ENCODE measurements at places on chromosomes 4 and X.

DNA sequence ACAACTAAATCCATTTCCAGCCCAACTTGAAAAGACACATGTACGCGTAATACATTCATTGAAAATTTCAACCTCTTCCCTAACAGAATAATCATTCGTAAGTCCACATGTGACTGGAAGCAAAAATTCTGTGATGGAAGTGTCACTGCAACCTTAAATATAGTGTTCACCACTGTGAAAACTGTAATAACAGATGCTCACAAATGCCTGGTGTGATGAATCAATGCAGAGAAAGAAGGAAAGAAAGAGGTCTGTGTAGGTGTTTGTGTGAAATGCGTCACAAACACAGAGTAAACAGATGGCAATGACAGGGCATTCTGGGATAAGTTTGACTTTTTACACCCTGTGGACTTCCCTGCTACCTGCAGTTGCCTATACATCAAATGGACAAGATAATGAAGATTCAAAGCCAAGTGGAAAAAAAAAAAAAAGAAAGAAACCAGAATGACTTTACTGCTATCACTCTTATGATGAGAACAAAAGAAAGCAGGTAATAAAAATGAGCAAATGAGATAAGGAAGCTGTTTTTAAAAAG is 123.3 kb downstream of the EPHA5 start:
- no peak for DNase-seq

- no peak for DNase-seq
Measured at GRCh38 chr4:8351931-8352367, 82.4 kb downstream of the HTRA3 start.

DNA sequence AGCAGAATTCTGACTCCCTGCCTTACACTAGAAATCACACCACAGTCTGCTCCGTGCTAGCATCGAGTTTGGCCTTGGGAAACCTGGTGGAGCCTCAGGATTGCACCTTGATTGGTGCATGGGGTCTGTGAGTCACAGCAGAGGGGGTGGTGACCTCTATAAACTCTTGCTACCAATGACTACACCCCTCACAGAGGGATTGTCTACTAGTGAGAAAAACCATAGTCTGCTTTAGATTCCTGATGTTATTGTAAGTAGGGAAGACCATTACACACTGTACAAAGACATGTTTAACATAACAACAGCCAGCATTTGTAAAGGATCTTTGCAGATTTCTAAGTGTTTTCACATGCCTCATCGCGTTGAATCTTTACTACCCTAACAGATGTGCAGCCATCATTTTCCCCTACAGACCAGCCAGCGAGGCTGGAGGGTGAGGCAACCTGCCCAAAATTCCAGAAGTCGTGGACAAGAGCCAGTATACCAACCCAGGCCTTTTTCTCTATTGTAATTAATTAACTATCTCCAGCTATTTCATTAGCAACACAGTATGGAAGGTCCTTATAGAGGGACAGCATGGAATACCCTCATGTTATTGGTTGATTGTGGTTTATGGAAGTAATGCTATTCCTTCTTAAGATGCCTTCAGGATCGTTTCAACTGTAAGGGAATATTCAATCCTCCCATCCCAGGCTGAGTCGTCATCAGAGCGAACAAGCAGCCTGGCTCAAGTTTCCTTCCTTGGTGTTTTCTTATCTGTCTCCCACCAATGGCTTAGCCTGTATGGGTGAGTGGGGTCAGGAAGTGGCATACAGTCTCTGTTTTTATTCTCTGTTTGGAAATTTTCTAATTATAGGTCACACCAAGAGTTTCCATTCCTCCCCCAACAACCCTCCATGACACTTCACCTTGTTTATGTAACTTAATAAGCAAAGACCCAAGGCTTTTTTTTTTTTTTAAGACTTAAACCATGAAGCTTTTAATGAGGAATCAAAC is 55.9 kb upstream of the KDR start:
- DNase-seq, result no peak

DNA sequence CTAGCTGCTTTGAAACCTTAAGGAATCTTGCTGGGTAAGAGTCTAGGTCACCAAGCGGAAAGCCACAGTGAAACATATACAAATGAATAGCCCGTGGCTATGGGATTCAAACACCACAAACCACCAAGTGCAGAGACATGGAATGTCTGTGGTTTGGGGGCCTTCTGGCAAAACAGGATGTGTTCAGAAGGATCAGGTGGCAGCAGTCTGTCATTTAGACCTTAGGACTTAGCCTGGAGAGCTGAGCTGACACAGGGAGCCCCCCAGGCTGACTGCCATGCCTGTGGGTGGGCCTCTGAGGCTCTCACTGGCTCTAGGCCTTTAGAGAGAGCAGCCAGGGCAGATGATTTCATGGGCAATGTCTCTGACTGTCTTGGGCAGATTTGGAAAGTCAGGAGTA is 225.6 kb downstream of the FBXW7 start:
- DNase-seq, result no peak

DNA sequence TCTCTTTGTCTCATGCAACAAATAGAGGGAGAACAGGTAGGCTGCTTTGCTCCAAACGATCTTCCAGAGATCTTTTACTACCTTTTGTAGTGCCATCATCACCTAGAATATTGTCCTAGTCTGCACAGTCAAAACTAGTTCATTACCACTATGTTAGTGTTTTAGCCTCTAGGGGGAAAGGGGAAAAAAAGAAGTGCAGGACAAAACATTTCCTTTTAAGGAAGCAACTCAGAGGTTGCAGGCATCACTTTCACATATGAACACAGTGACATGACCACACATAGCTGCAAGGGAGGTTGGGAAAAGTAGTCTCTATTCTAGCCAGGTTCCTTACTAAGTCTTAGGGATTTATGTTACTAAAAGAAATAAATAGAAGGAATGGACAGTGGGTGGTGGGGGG is 39.3 kb upstream of the RAP2C start:
- no peak for DNase-seq

DNA sequence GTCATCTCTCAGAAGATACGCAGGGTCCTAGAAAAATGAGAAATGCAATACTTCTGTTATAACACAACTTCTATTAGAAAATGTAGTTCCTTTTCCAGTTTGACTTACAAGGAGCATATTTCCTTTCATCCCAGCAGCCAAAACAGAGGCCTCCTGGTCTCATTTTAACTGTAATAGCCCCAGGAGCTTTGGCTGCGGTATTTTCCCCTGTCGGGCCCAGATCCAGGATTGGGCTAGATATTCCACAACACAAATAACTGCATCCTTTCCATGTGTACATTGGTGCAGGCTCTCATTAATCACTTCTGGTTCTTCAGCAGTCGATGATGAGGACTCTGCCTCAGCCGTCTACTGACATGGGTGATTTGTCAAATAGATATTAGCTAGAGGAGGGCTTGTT is 166.1 kb downstream of the TENM3 start:
- no peak for DNase-seq

GRCh38 chr4:25621027-25621930 is 34.4 kb upstream of the SLC34A2 start:
- DNase-seq, result no peak

DNA sequence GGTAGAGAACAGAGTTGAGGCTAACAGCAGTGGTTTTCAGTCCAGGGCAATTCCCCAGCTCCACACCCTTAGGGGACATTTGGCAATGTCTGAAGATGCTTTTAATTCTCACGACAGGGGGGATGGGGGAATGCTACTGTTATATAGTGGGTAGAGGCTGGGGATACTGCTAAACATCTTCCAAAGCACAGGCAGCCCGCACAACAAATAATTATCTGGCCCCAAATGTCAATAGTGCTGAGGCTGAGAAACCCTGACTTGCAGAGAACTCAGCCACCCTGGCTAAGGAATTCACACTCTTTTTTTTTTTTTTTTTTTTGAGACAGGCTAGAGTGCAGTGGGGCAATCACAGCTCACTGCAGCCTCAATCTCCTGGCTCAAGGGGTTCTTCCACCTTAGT is 60.6 kb downstream of the POLR2B start:
- DNase-seq, result no peak

DNA sequence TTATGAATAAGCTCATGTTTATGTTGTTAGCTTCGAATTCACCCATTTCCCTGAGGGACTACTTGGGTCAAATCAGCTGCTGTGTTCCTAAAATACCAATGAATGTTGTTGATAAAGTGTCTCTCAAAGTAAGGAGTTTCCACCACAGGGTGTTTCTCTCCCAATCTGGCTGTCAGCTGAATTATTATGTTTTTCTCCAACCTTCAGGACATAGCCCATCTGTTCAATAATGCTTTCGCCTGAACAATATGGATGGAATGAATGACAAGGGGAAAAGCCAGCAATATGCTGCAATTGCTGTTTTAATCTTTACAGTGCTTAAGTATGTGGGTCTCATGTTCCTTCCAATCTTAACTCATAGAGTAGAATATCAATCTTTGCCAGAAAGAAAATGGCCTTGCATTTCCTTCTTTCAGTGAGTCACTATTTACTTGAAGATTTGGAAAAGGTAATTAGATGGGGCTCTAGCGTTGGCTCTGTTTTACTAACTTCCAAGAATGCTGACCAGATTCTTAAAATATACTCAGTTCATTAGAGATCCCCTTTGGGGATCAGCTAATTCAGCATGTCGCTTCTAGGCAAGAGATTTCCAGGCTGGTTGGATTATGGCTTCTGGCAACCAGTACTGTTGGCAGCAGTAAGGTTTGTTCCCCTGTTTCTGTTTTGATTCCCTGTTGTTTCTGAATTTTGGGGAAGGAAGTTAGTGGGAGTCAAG is 410.5 kb downstream of the PPP3CA start:
- DNase-seq, result no peak

GRCh38 chr4:98283219-98284189 is 22.3 kb downstream of the RAP1GDS1 start:
- no peak for DNase-seq

GRCh38 chr4:79233820-79234219 is 92.0 kb downstream of the NAA11 start:
- DNase-seq, result no peak

GRCh38 chr4:41197495-41197894 is 16.8 kb downstream of the APBB2 start:
- no peak for DNase-seq

- no peak for DNase-seq
Measured at GRCh38 chr4:5069901-5070300, 18.6 kb downstream of the STK32B start.

GRCh38 chr4:101050088-101050836 is 297.1 kb downstream of the PPP3CA start:
- no peak for DNase-seq

- no peak for DNase-seq
Measured at GRCh38 chr4:98377559-98377958, 116.4 kb downstream of the RAP1GDS1 start.

DNA sequence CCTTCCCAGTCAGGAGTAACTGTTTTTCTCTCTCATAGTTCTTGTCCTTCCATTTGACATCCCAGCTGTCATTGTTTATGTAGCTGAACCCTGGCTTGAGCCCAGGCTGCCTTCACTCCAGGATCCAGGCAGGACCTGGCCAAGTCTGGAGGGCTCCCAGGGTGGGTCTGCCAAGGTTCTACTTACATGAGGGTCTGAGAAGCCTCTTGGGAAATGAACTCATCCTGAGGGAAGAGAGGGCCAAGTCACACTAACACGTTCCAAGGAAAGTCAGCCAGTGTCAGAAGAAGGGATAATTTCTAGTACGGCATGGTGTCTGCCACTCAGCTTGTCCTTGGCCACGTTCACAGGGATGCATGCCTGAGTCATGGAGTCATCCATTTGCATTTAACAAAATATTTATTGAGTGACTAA is 54.8 kb upstream of the SRD5A3 start:
- no peak for DNase-seq

DNA sequence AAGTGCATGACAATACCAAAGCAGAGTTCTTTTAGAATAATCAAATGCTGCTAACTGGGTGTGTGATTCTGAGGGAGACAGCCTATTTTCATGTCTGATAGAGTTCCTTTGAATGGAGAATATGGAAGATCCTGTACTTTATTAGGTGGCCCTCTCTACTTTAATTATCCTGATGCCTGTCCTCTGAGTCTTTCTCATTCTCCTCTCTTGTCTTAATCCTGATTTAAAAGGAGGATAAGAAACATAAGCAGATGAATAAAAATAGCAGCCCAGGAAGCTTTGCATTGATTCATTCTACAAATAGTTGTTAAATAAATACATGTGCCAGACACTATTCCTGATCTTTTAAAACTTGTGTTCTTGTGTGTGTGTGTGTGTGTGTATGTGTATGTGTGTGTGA is 387.3 kb downstream of the SPRY1 start:
- no peak for DNase-seq

DNA sequence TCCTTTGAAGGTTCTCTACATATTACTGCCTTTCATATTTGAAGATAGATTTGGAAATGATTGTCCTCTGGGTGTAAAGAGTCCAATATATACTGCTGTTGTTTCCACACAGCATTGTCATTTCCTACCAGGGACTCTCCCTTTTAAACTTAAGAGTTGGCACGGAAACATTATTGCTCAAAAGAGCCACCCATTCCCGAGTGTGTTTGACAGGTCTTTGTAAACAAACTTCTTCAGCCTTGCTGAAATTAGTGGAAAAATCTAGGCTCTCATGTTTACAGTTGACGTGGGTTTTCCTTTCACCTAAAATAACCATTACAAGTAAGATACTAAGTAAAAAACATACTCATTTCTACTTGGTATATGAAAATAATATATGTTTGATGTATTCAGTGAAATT is 111.4 kb upstream of the LIMCH1 start:
- DNase-seq, result peak; percentile 7

GRCh38 chrX:37755025-37755424 is 24.8 kb upstream of the CYBB start:
- no peak for DNase-seq

DNA sequence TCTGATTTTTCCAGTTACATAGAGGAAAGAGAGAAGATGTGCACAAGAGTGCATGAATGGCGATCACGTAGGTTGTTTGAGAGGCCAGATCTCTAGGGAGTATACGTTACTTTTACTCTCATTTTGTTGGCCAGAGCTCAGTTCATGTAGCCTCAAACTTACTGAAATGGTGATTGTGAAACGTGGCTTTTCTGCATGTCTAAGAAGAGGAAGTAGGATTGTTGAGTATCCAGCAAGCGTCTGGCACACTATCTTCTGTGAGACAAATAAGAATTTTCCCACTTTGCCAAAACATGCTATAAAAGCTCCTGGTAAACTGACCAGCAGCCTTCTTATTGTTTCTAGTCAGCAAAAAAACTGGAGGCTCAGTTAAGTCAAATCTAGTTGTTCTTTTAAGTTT is 264.5 kb upstream of the EMCN start:
- DNase-seq, result no peak

DNA sequence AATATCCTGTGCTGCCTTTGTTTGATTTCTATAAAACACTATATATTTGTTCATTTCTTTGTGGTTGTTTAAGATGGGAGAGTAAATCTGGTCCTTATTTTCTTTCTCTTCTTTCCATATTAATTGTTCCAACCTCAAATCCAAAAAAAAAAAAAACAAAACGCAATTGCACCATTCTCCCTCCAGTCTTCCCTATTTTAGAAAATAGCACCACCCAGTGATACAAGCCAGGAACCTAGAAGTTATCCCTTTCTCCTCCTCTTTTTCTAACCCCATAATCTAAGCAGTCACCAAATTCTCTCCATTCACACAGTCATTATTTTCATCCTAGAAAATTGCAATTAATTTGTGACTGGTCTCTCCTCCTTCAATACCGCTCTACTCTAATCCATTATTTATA is 107.8 kb downstream of the GABRA3 start:
- peak; percentile 35 for DNase-seq

- DNase-seq, result no peak
Measured at GRCh38 chr4:183422962-183423631, 21.3 kb upstream of the CDKN2AIP start.

All from HT-29 (cell line).